Stimulated activated CD4-positive, alpha-beta T cell treated with anti-CD3 and anti-CD28 coated beads, Interleukin-12 subunit alpha, Interleukin-12 subunit beta, amount 100 ng/mL, for 4 hours (primary cell): ENCODE measurements at places on chromosomes 3 and 15.

GRCh38 chr15:26711445-26711844 lies 61.4 kb downstream of the GABRB3 start:
- no peak for DNase-seq

DNA sequence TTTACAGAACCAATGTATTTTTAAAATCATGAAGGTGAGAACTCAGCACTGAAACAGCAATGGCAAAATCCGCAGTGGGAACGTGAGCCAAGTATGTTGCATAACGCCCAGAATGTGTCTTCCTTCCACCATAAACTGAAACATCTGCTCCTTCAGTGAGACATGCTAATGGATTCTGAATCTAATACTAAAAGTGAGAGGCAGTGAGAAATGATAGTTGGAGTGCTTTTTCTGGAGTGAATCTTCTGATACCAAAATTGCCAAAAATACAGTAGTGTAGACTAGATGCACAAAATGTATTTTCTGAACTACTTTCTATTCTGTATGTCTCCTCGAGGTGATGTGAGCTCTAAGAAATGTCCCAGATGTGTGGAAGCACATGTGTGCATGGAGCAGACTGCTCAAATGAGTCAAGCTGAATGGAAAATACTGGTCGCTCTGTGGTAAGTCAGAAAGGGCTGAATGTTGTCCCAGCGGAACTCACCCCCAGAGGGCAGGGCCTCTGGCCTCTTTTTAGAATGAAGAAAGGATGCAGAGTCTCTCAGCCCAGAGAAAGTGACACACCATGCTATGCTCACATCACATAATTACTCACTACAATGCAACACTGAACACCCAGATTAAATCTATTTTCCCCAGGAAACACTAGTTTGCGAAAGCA lies 73.0 kb downstream of the ATP10A start:
- peak; percentile 26 for DNase-seq

DNA sequence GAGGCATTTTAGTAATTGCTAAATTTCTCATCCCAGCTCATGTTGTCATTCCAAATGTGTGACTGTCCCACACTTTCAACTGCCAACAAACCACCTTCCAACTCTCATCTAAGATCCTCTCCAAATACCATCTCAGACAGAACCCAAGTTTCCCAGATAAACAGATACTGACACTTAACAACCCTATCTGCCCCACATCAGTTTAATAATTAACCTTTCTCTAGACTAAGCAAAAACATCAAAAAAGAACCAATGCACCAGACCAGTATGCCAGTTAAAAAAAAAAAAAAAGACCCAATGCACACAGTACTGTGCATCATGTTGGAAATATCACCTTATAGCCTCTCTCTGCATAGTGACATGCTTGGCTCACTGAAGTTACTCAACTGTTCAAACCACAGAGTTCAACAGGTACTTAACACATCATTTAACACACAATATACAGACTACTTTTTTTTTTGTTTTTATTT lies 5.5 kb downstream of the SFMBT1 start:
- no peak for DNase-seq

GRCh38 chr15:24772266-24772665 lies 96.7 kb downstream of the NPAP1 start:
- no peak for DNase-seq

GRCh38 chr3:179100652-179101051 lies 29.0 kb upstream of the ZMAT3 start:
- no peak for DNase-seq
